ENCODE measurements at places on chromosomes 3 and 15.

- no peak for ATAC-seq
These were observed 2.4 kb upstream of the VIPR1 start for GRCh38 chr3:42500091-42500490.

GRCh38 chr3:138195481-138195880 is 8.4 kb downstream of the ARMC8 start:
- no peak for ATAC-seq

DNA sequence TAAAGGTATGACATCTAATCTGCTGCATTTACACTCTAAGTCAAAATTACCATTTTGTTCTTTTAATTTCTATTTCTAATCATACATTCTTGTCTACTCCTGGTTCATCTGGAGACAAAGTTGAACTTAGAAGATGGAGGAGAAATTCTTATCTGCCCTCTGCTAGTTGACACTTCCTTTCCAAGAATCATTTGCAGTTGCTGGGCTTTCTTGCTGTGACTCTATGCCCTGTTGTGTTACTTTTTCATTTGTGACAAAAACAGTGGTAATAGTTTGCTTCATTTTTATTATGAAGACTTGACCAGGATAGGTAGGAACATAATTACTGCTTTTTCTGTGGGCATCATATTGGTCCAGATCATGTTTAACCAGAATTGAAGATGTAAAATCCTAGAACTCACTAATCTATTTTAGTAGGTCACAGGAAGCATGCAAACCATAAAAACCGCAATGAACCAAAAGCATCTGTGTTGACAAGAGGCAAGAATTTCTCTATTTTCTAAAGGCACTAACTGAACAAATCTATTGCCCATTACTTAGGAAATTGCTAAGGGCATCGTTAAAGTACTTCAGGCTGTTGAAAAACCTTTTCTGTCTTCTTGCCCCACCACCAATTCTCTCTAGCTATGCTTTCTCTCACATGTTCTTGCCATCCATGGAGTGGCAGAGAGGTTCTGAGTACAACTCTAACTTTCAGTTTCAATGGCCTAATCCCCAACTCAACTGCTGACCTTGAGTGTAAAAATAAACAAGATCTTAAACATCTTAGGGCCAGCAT is 4.2 kb upstream of the CCR2 start:
- ATAC-seq = no peak

GRCh38 chr3:79651536-79652065 is 116.2 kb downstream of the ROBO1 start:
- no peak for ATAC-seq
